ENCODE measurements at places on chromosomes 5 and 9. TPM values are rescaled to one million over a fixed set of nuclear protein-coding genes. Genes with fewer than 3 reads are reported as not detected.

GRCh38 chr5:143080982-143081381 is 310.8 kb downstream of the ARHGAP26 start:
- no peak for DNase-seq

Gene ALDOB
- total RNA-seq, result 39.3 TPM

Gene OLFML2A
- 12.7 TPM for total RNA-seq

DNA sequence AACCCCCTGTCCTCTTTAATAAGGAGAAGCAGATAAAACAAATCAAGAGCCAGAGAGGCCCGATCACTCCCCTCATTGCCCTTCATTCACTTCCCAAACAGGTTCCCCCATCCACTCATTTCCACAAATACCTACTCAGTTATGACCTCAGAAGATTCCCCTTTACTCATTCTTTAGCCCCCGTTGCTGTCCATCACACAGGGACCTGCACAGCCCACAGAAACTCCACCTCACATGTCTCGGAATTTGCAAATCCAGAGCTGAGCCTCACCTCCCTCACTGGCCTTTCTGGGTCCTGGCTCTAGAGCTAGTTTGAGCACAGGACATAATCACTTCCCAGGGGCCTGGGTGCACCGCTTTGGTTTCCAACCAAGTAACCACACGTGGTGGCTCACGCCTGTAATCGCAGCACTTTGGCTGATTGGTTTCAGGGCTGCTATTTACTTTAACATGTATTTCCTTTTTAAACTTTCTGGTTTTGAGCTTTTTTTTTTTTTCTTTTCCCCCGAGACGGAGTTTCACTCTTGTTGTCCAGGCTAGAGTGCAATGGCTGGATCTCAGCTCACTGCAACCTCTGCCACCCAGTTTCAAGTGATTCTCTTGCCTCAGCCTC is 17.8 kb downstream of the ATP6V0E1 start:
- no peak for DNase-seq

Gene OR1J2
- not detected for total RNA-seq

DNA sequence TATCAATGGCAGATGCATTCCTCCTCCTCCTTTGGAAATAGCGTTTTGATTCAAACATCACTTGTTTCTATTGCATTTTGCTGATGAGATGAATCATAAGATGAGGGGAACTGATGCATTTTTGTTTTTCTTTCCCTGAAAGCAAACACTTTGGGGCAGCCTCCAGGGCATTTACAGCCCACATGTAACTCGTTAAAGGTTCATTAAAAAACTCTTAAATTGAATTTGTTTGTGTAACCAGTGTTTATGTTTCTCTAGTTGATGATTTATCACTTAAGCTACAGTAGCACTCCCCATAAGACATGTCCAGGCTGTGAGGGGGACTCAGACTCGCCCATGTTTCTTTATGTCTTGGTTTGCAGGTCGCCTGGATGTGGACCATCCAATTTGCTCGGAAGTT is 246.1 kb upstream of the ANKH start:
- DNase-seq, result no peak

Measured in left colon (tissue), 2 donors.